ENCODE measurements at places on chromosomes 5 and 9. TPM values are rescaled to one million over a fixed set of nuclear protein-coding genes. Genes with fewer than 3 reads are reported as not detected.

GRCh38 chr9:124251605-124252378 is 6.0 kb upstream of the NEK6 start:
- peak; percentile 15 for DNase-seq

DNA sequence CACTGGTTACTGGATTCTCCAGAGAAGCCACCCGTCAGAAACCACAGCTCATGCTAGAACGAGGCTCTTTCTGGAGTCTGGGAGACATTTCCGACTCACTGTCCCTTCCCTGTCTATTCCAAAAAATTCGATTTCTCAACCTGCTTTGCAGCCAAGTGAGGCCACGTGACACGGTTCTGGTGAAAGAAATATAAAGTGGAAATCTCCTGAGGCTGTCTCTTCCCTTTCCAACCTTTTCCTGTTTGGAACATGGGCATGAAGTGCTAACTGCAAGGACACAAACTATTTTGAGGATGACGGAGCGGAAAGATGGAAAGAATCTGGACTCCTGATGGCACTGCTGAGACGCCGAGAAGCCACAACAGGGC is 6.1 kb upstream of the PTGS1 start:
- no peak for DNase-seq

DNA sequence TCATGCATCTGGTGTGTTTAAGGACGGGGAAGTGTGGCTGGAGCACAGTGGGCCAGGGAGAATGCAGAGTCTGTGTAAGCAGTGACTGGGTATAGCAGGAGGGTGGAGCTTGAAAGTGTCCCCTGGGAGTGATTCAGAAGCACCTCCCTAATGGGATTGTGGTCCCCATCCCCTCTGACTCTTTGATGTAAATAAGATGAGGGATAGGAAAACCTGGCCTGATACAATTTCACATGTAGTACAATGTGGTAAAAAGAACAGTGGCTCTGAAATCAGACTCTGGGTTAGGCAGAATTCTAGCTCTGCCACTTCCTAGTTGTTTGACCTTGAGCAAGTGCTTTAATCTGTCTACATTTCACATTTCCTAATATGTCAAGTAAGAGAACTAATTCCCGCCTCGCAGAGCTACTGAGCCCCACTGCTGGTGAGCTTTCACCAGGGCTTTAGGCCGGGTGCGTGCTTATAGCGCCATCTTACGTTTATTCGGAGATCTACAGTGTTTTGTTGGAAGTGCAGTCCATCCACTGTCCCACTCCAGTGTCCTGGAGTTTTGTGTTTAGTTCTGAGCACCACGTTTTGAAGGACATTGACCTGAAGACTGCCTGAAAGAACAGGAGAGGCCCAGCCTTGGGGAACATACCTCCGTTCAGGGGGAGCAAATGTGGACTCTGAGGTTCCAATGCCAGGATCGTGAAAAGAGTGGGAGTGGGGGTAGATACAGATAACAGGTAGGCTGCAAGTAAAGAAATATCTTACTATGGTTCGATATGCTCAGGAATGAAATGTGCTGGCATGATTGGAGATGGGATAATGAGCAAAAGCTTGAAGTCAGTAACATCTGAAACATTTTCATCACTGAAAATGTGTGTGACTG is 51.2 kb upstream of the TESK1 start:
- DNase-seq: peak; percentile 67

DNA sequence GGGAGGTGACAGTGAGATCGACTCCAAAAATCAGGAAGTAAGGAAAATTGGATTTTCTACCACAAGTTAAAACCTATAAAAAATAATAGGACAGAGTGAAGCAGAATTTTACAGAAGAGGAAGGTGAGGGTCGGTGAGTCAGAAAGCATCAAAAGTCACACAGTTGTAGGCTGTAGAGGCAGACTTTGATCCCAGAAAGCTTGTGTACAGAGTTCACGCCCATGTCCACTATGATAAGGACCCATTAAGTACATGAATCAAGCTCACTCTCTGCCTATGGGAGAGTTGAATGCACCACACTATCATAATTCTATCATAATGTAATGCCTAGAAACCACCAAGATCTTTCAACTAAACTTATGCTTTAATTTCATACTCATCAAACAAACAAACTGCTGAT is 291.2 kb downstream of the PRELID2 start:
- DNase-seq: no peak

GRCh38 chr9:124493794-124494479 is 13.3 kb downstream of the NR5A1 start:
- no peak for DNase-seq

Gene IFNB1
- polyA plus RNA-seq: not detected

GRCh38 chr9:70085241-70085640 is 41.6 kb downstream of the MAMDC2 start:
- DNase-seq: peak; percentile 45

- no peak for DNase-seq
These were observed 62.4 kb downstream of the ZNF462 start for GRCh38 chr9:106925392-106925791.
